NCI-H82 (cell line): ENCODE measurements at places on chromosomes 4 and X.

DNA sequence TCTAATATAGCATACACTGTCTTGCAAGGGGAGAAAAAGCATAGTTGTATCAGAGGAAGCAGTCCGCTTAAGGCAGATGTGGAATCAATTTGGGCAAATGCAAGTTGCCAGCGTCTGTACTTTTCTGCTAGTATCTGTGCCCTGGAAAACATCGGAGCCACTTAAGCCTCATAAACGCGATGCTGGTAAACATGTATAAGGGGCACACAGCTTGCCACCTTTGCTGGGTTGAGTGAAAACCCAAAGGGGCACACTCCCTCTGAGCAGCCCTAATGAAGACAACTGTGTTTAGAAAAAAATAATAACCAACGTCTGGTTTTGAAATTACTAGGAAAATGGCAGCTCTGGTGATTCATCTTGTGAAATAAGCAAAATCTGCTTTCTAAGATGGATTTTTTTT lies 24.3 kb downstream of the SMIM20 start:
- DNase-seq, result no peak

GRCh38 chr4:8906668-8906970 lies 35.0 kb upstream of the HMX1 start:
- DNase-seq, result no peak

GRCh38 chr4:138047290-138047689 lies 194.9 kb downstream of the SLC7A11 start:
- DNase-seq, result no peak

DNA sequence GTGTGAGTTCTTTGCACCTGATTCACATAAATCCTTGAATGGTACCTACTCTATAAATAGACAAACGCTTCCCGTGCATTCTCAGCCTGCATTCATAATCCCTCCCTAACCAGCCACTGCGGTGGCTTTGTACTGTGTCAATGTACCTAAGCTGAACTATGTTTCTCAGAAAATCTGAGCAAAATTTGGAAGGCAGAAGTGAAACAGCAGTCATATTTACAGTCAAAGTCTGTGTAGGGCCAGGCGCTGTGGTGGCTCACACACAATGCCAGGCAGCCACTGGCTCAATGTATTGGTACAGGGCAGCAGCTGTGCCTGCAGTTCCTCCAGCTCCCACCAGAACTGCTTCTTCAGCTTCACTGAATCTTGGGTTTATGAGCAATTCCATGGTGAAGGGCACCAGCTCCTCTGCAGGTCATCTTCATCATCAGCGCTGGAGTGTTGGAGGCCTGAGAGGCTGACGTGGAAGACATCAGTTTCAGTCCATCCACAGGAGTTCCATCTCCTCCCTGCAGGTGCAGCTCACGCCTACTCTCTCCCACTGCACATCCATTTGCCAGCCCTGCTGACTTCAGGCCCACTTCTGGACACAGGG lies 32.3 kb upstream of the IRF2 start:
- peak; percentile 0 for DNase-seq

GRCh38 chrX:153934762-153935325 lies at the start of gene NAA10:
Gene NAA10, minus strand, starts transcription at chrX:153935037. Its CDS starts 133 bp downstream, at chrX:153934904.
- peak; percentile 88 for DNase-seq

GRCh38 chr4:146224326-146224966 lies 10.1 kb downstream of the REELD1 start:
- no peak for DNase-seq

DNA sequence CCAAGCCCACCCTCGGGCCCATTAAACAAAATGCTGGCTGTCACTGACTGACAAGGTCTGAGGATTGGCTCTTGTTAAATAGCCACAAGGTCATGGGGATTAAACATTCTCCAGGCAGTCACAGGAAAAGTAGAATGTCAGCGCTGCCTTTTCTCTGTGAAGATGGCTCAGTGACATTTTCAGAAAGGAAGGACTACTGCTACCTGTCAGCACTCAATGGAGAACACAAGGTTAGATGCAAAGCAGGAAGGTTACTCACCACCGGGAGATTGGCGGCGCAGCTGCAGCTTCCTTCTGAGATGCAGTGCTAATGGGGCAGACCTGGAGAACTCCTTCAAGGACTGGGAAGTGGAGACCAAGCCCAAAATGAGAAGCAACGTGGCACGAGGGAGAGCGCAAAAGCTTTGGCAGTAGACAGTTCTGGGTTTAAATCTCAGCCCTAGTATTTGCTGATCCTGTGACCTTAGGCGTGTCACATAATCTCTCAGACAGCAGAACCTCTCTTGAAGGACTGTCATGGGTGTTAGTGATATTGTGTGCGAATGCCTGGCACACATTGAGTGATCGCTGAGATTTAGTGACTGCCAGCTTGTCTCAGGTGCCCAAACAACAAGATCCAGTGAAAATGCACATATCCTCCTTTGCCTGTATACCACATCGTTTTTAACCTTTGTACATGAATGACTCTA lies 213.1 kb upstream of the BOD1L1 start:
- DNase-seq, result peak; percentile 4
